ENCODE measurements at places on chromosomes 4 and X. TPM values are rescaled to one million over a fixed set of nuclear protein-coding genes. Genes with fewer than 3 reads are reported as not detected.
A peak's percentile ranks its signal among the peaks of the same experiment; 100 is the strongest.

DNA sequence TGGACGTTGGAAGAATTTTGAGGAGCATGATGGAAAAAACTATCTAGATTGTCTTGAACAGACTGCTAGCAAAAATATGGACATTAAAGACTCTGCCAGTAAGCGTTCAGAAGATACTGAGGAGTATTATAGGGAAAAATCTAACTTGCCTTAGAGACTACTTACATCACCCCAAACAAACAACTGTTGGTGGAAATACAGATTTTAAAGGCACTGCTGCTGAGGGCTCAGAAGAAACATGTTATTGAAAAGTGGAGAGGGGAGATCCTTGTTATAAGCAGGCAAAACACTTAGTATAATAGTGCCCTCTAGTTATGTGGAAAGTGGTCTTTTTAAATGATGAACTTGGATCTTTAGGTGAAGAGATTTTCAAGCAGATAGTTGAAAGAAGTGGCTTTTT is 29.2 kb downstream of the MAD2L1 start:
- DNase-seq, result no peak

DNA sequence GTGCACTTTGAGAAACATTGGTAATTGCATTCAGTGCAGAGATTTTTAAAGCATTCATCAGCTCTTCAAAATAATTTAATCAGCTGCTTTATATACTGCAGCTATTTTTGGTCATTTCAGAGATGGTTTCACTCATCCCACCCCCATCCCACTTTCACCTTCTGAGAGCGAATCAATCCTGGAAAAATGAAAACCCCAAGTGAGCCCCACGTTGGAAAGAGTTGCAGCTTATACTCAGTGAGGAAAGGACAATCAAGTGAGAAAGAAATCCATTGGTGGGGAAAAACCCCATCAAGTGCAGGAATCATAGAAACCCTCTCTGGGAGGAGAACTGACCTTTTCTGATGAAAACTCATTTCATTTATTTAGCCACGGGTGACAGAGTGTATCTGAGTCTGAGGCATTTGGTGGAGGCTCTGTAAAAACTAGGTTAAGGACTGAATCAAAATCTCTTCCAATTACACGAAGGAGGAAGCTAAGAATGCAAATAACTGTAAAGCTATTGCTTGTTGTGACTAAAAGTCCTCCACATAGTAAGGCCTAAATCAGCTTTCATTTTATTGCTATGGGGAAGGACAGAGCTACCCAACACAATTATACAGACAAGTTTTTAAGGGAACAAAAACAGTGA is 240.4 kb upstream of the PGRMC2 start:
- DNase-seq, result no peak

- DNase-seq, result no peak
These were observed 72.8 kb upstream of the BEND4 start for GRCh38 chr4:42225286-42225685.

GRCh38 chr4:37648084-37648817 is 37.9 kb downstream of the RELL1 start:
- DNase-seq, result peak; percentile 57

- no peak for DNase-seq
These were observed 68.5 kb upstream of the MAP9 start for GRCh38 chr4:155445306-155445705.

GRCh38 chr4:48681856-48682255 is 98.2 kb downstream of the FRYL start:
- DNase-seq, result no peak

DNA sequence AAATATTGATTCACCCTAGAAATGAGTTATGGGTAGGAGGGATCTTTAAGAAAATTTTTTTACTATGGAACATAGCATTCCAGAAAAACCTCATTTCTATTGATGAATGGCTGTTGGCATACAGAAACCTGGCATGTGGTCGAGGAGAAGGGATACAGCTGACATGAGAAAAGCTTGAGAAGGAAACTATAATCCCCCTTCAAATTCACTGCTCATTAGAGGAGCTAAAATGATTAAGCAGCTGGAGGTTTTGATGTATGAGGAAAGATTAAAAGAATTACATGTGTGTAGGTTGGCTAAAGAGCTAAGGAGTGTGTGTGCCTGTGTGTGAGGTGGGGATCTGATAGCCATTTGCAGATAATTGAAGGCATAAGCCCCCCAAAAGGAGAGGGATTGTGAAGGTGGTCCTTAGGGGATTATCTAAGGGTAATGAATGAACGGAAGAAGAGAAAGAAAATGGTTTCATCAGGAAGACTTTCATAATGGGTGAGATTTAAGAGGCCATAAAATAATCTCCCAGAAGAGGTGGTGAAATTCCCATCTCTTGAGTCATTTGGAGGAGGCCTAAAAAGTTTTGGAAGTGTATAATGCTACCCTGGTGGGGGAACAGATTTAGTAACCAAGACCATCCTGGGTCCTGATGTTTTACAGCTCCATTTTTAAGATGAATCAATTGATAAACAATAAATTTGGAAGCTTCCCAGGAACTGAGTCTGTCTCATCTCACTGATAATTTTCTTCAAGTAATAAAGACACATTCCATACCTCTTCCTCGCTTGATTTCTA is 272.0 kb upstream of the HAND2 start:
- DNase-seq, result no peak

DNA sequence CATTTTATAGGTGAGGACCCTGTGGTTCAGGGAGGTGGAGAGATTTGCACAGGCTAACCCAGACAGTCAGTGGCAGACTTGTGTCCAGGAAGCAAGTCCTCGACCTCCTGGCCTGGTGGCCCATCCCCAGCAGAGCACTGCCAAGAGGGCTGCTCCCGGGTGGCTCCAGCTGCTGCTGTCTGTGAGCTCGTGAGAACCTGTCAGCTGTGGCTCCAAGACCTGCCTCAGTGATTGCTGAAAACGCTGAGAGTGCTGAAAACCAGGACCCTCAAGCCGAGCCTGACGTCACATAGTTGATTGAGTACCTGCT is 74.2 kb downstream of the RTL9 start:
- DNase-seq, result no peak

DNA sequence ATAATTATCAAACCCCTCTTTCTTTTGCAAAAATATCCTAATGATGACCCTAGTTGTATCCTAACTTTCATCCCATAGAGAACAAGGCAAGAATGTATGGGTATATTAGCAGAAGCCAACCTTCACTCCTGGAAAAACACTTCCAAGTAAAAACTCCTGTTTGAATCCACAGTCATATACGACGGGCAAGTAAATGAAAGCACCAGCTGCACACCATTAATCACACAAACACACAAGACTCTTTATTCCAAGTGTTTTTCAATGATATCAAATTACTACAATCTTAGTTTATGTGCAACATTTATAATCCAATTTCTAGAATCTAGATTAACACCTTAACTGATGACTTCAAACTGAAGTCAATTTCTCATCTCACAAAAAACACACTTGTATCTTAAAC is 22.9 kb downstream of the ACSL4 start:
- no peak for DNase-seq

Gene FAM199X
- 5.0 TPM for polyA plus RNA-seq

DNA sequence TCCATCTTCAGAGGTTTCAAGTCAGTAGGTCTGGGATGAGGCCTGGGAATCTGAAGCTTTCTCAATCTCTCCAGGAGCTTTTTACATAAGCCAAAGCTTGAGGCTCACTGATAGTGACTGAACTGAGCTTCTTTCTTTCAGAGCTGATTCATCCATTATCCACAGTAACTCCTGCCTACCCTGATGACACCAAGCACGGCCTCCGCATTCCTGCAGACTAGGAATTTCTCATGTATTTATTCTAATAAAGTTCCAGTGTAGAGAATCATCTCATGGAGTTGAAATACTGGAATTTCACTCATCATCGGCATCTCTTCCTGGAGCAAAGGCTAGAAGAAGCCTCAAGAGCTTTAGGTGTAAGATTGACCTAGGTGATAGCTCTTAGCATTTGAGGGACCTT is 12.1 kb upstream of the DCTD start:
- no peak for DNase-seq

- no peak for DNase-seq
These were observed 242.1 kb upstream of the ZCCHC13 start for GRCh38 chrX:74061879-74062278.

GRCh38 chrX:11311706-11312105 is 18.5 kb downstream of the AMELX start:
- no peak for DNase-seq

Gene NKX3-2
- not detected for polyA plus RNA-seq

Measured in CD14-positive monocyte (primary cell).